ENCODE measurements at places on chromosomes 12 and 14.
A peak's percentile ranks its signal among the peaks of the same experiment; 100 is the strongest.

- no peak for DNase-seq
Measured at GRCh38 chr12:111035578-111036301, 115.4 kb upstream of the MYL2 start.

- DNase-seq = no peak
Measured at GRCh38 chr12:3161861-3162260, 84.7 kb downstream of the TSPAN9 start.

DNA sequence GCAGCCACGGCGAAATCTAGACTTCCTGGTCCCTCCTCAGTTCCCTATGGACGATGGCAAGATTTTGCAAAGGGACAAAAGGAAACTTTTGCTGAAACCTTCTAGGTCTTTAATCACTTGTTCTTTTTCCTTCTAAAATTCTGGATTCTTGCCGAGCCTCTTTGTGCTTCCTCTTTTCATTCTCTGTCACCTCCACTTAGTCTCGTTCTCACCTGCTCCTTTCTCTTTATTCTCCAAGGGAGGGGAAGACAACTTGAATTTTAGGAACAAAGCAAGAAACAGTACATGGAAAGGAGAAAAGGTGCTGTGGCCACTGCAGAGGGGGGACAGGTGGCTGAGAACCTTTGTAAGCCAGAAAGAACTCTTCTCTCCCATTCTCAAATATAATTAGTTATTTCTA lies 194.8 kb downstream of the CACNA1C start:
- DNase-seq = no peak

DNA sequence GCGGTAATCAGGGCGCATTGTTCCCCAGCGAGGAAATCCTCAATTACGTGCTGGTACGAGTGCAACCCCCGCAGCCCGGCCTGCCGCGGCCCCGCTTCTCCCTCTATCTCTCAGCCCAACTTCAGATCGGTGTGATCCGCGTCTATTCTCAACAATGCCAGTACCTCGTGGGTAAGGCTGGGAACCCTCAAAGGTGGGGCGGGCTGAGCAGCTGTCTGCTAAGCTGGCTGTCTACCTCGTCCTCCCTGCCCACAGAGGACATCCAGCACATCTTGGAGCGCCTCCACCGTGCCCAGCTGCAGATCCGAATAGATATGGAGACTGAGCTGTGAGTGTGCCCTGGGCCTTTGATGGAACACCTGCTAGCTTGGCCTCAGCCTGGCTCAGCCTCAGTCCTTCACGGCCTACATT lies 996 bp downstream of the REC8 start:
- DNase-seq = peak; percentile 44

DNA sequence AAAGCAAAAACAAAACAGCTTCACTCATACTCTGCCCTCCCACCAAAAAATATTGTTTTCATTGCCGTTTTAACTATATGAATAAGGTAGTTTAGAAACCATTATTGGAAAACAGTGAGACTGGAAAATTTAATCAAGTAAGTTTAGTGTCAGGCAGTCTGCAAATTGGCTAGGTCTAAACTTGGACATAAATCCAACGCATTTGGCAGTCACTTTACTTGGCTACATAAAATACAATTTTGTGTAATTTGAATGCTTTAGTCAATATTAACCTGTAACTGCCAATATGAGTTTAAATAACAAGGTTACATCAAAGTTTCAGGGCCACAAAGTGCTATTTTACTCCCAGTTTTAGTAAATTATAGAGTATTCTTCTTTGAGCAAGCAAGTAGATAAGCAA lies 202.3 kb upstream of the SLC38A2 start:
- DNase-seq = no peak

- DNase-seq = no peak
Measured at GRCh38 chr14:105427412-105427811, 7.8 kb downstream of the MTA1 start.

DNA sequence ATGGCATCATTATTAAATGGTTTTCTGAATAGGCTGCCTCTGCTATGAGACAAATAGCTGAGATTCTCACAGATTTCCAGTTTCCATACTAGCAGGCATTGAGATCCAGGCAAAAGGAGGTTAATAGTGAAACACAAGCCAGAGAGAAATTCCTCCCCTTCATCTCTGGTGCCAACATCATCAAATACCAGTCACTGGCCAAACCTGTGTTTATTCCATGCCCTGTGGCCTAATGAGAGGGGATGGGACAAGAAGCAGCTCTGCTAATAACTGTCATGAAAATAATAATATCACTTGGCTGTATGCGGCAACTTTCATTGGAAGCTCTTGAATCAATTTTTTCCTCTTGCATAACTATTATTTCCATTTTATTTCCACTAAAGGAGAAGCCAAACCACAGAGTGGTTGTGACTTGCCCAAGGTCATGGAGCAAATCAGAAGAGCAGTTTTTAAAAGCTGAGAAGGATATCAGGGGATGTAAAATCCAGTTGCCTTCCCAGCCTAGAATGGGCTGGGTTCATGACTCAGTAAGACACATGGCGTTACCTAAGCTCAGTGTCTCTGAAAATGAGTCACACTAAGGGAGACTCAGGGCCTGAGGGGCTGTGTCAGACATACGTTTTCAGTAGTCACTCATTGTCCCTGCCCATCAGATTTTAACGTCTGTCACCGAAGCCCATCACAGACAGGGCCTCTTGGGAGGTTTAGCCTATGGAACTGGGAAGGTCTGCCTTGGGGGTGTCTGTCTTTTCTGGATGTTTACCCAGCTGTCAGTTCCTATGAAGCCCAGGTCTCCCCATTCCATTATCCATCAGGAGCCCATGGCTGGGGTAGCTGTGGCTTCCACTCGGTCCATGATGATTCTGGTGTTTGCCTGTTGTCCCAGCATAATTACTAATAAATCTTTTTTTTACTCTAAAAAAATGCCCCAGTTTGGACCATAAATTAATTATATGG lies 208.8 kb upstream of the EEA1 start:
- DNase-seq = no peak

DNA sequence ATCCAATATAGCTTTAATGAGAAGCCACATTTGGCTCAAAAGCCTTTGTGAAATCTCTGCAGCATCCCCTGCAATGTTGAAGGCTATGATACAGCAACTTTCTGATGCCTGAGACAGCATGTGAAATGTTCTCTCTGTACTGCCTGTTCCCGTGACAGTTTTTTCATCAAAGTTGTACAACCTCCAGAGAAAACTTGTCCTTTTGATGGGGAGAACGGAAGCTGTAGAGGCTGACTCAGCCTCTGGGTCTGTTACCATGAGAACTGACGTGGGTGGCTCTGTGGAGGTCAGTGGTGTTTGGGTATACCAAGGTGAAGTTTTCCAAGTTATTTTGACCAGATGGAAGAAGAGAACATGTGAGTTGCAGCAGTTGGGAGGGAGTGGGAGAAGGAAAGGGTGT lies 17.0 kb downstream of the SLC4A8 start:
- no peak for DNase-seq

DNA sequence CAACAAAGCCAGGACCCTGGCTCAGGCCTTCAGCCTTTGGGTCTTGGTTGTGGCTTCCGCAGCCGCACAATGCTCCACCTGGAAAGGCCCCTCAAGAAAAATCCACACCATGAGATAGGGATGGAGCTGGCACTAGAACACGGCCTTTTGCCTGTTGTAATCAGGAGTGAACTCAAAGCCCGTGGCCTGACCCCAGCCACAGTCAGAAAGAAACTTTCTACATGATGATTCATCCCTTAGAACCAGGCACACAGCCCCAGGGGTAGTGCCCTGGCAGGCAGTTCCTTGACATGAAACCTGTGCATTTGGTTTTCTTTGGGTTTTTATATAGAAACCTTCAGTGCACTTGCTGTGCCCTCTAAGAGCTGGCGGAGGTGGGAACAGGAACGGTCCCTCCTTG lies 5.1 kb downstream of the CLMN start:
- DNase-seq = no peak

- DNase-seq = no peak
Measured at GRCh38 chr12:127125607-127126259, 1141.2 kb upstream of the TMEM132C start.

DNA sequence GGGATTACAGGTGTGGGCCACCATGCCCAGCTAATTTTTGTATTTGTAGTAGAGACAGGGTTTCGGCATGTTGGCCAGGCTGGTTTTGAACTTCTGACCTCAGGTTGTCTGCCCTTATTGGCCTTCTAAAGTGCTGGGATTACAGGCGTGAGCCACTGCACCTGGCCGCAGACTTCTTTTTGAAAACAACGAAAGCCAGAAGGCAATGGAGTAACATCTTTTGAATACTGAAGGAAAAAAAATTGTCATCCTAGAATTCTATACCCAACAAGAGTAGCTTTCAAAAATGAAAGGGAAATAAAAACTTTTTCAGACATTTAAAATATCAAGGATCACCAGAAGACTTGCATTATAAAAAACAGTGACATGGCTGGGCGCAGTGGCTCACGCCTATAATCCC lies 38.7 kb upstream of the CTDSP2 start:
- DNase-seq = no peak

DNA sequence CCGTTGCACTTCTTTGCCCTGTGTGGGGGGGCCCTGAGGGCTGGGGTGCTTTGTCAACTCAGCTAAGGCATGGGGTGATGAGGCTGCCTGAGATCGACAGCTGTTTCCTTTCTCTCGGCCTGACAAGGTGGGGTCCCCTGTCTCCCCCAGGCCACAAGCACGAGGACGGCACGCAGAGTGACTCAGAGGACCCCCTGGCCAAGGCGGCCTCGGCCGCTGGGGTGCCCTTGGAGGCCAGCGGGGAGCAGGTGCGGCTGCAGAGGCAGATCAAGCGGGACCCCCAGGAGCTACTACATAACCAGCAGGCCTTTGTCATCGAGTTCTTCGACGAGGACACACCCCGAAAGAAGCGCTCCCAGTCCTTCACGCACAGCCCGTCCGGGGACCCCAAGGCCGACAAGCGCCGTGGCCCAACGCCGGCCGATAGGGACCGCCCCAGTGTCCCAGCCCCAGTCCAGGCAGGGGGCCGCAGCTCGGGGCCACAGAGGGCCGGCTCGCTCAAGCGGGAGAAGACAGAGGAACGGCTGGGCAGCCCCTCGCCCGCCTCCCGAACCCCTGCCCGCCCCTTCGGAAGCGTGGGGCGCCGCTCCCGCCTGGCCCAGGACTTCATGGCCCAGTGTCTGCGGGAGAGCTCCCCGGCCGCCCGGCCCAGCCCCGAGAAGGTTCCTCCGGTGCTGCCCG lies 18.8 kb downstream of the CEP170B start:
- DNase-seq = no peak

Data from posterior cingulate gyrus (tissue), 11 donors.